Choroid plexus epithelial cell (primary cell): ENCODE measurements at places on chromosomes 7 and 10.

- no peak for DNase-seq
These were observed 81.5 kb upstream of the VIPR2 start for GRCh38 chr7:159226011-159226702.

DNA sequence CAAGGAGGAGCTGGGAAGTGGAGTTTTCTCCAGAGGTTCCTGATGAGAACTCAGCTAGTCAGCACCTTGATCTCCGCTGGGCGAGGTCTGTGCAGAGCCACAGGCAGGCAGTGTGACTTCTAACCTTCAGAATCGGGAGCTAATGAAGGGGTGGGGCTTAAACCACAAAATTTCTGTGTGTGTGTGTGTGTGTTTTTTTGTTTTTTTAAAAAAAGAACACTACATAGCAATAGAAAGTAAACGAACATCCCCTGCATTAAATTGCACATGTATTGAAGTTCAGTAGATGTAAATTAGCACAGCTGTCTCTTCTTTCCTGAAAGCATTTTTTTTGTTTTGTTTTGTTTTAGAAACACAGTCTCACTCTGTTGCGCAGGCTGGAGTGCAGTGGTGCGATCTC, 46.2 kb downstream of the RBM17 start:
- no peak for DNase-seq

GRCh38 chr7:110291430-110291829, 799.5 kb upstream of the LRRN3 start:
- no peak for DNase-seq

DNA sequence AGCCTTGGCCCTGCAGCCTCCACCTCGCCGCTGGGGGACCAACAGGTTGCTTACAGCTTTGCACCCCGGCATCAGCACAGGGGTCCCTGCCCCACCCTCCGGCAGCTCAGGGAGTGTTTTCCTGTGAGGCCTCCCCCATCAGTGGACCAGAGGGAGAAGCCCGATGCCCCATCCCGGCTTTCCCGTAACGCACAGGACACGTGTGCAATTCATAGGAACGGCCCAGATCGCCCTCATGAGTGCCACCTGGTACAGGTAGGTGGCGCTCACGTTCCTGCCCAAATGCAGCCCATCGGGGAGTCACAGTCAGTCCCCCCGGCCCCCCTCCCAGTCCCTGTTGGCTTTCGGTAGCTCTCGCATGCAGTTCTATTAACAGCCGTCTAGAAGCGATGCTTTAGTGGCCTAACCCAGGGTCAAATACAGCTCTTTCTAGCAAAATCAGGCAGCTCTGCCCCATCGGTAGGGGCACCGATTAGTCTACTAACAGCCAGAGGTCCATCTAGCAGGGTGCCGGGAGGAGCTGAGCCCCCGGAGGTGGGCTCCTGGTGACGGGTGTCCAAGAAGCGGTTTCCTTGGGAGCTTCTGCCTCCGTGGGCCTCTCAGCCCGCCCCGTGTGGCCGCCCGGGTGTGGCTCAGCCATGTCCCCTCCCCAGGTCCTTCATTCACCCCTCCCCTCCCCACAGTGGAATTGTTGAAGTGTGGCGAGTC, 48.4 kb upstream of the GTF2IRD1 start:
- no peak for DNase-seq

DNA sequence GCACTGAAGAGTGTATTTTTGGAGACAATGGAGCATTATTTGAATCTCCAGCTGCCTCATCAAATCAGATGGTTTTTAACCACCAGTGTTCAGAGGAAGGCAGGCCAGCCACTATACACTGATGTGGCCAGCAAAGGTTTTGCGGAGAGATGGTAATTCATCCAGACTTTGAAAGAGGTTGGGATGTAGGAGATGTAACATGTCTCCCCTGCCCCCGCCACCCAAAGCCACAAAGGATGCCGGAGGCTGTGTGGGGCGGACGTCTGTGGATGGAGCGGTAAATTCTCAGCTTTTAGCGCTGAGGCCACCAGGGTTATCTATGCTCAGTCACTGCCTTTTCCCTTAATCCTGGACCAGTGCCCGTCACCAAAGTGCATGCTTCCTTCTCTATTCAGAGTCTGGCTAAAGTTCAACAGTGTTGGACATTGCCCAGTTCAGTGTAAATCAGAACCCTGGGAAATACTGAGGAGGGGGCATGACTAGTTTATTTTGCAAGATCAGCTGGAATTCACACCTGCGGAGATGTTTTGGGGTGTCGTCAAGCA, 3.7 kb upstream of the TRIP6 start:
- DNase-seq: peak; percentile 23

DNA sequence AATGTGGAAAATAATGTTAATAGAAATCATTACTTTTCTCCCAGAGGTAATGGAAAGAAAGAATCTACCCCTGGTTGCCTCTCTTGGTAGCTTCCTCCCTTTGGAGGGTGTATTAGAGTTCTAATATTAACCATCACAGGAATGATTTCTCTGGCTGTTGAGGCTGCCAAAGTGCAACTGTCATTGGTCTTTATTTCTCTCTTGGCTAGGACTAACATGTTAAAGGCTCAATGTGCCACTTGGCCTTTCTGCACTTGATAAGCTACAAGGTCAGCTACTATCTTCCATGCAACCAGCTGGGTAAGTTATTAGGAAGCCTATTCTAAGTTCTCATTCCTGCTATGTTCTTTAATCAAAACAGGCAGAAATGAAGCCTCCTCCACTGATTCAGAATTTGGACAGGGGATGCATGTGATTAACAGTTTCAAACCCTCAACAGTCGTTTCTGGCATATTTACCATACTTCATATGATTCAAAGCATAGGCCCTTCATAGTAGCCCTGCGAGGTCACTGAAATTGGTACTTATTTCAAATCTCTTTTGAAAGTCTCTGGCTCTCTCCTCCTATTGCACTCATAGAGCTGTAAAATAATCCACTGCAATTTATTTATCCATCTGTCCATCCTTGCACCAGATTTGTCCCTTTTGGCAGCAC, 645.0 kb downstream of the SORCS1 start:
- DNase-seq: no peak

DNA sequence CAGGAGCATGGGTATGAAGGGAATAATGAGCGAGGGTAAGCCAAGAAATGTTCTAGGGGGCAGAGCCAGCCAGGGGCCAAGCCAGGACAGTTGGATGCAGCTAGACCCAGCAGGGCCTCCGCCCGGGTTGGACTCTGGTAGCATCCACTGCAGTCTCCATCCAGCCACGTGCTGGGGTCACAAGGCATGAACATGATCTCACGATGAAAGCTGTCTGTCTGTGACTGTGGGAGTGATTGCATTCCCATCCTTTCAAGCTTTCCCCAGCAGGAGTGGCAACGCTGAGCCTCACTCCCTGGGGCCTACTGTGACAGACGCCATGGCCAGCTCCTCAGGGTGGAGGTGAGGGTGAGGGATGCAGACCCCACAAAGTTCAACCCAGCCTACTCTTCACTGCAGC, 47.8 kb upstream of the RET start:
- no peak for DNase-seq
